Ovary (tissue), 10 donors: ENCODE measurements at places on chromosomes 6 and 20.

GRCh38 chr6:20211941-20212391 is 303 bp downstream of the MBOAT1 start:
- DNase-seq: no peak

DNA sequence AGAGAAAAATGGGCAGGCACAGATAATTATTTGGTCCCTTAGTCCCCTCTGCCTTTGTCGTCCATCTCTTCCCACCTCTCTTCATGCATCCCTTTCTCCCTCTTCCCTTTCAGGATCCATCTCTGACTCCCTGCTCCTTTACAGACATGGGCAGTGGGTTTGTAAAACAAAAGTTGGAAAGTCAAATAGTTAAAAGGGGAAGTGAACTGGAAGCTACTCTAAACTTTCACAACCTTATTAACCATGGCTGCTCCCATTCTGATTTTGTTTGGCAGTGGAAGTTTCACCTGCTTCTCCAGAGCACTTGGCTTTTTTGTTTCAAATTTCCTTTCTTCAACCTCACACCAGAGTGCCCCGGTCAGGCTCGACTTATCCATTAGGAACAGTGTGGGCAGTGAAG is 1.2 kb downstream of the HLA-DQA2 start:
- DNase-seq: no peak

DNA sequence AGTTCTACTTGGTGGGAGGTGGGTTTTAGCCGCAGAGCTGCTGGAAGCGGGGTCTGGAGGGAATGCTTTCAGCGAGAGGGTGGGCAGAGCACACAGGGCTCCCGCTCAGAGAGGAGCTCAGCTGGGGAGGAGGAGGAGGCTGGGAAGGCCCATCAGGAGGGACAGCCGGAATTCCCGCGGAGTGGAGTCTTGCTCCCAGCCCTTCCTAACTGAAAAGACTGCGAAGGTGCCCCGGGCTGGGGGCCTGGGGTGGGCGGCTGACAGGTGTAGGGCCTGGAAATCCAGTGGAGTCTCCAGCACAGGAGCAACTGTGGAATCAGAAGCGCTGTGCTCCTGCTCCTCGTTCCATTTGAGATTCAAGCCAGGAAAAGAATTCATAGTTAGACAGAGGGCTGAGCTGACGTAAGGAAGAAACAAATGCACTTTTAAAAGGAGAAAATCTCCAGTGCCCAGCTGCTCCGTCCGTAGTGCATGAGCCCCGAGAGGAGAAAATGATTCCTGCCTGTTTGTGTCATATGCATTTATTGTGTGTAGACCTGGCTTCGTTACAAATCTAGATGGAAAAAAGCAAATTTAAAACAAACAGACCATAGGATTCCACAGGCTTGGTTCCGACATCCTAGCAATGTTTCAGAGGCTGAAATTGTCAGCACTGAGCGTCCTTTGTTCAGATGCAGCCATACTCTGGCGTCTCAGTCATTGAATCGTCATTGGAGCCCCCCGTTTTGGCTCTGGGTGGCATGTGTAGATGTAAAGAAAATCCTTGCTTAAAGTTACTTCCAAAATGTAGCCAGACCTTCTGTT is 197.7 kb downstream of the SMOC2 start:
- DNase-seq: no peak

DNA sequence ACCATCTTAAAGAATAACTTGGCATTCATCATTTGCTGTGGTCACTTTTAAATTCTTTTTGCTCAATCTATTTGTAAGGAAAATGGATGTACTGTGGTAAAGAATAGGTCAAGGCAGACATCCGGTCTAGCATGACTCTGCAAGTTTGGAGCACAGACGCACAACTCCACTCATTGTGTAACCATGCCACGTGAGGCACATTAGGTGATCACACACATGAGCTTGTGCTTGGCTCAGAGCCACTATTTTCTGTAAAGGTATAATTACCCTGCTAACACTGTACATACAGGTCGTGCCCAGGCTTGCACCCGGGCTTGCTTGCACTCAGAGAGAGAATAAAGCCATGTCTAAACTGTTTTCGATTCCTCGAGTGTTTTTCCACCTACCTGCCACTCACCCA is 1289.1 kb upstream of the ADGRB3 start:
- DNase-seq: no peak

DNA sequence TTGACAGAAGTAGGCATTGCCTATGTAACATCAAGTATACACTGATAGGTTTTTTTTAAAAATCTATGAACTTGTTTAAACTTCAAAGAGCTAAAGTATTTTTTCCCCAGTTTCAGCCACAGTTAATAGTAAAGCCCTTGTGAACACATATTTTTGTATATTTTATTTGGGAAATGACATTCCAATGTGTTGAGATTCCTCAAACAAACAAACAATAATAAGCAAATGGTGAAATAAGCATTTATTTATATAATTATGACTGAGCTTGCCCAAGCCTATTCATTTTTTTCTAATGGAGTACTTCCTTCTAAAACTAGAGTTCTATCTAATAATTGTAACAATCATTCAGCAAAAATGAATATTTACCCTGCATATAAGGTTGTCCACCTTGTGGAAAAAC is 12.5 kb downstream of the SYCP2 start:
- DNase-seq: no peak

GRCh38 chr6:109358204-109358603 is 24.1 kb downstream of the CD164 start:
- no peak for DNase-seq

DNA sequence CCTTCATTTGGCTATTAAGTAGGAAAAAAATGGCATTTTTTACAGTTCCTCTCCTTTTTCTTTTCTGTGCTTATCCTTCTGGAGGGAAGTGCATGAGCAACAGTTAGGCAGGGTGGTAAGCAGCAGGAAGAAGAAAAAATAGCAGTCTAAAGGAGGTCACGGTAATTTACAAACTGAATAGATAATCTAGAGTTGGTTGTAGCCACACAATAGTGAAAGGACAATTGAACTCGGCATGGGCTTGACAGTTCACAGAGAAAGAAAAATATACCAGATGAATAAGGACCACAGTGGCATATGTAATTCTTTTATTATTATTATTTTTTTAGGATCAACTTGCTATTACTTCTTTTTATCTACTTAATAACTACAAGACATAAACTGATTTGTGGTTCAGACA is 358.6 kb downstream of the BTBD9 start:
- DNase-seq: no peak
